ENCODE measurements at places on chromosomes 7 and 10.

- DNase-seq = no peak
Measured at GRCh38 chr7:96131525-96131924, 190.4 kb downstream of the SLC25A13 start.

GRCh38 chr7:77859343-77859742 lies 60.8 kb downstream of the PHTF2 start:
- DNase-seq = no peak

DNA sequence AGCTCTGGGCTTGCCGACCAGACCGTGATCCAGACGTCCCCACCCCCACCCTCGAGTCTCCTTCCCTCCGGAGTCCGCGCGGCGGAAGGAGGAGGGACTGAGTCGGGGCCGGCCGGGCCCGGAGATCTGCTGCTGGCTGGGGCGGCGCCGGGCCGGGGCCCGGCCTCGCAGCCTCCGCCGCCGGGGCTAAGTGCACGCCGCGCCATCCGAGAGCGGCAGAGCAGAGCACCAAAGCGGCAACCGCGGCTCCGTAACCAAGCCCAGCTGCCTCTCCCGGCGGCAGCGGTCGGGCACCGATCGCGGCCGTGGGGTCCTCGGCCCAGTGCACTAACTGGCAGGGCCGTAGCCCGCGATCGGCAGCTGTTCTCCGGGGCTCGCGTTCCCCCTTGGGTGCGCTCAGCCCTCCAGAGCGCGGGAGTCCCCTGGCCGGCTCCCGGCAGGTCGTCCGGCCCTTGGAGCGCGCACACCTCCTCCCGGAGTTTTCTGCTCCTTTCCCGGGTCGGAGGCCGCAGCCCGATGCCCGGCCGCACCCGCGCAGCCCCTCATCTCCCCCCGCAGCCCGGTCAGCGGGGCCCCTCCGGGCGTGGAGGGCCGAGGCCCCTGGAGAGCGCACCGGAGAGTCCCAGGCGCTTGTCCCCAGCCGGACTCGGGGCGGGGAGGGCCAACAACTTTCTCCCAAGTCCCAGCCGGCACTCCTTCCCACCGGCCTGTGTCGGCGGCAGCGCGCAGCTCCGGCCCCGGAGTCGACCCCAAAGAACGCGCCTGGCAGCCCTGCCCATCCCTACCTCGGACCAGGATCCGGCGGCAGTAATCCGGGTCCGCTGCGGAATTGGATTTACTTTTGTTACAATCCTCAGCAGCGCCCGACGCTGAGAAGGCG lies 799 bp downstream of the VAX1 start:
- no peak for DNase-seq

GRCh38 chr10:102656791-102657371 lies 12.6 kb downstream of the TRIM8 start:
- DNase-seq = no peak

DNA sequence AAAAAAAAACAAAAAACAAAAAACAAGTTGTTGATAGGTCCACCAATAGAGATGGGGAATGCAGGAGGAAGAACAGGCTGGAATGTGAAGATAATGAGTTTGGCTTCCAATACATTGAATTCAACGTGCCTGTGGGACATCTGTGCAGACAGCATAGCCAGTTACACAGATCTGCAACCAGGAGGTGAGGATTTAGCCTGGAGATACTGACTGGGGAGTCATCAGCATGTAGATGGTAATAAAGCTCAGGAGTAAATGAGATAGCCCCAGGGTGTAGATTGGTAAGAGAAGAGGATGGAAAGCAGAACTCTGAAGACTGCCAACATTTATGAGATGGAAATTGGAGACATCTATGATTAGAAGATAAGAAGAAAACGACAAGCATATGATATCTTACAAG lies 4.7 kb upstream of the TRIM8 start:
- DNase-seq = no peak

- DNase-seq = no peak
Measured at GRCh38 chr10:123359539-123359938, 205.3 kb downstream of the BUB3 start.

- no peak for DNase-seq
Measured at GRCh38 chr7:682810-683209, 43.7 kb upstream of the DNAAF5 start.

GRCh38 chr7:150968734-150969372 lies 9.3 kb downstream of the KCNH2 start:
- DNase-seq = no peak

DNA sequence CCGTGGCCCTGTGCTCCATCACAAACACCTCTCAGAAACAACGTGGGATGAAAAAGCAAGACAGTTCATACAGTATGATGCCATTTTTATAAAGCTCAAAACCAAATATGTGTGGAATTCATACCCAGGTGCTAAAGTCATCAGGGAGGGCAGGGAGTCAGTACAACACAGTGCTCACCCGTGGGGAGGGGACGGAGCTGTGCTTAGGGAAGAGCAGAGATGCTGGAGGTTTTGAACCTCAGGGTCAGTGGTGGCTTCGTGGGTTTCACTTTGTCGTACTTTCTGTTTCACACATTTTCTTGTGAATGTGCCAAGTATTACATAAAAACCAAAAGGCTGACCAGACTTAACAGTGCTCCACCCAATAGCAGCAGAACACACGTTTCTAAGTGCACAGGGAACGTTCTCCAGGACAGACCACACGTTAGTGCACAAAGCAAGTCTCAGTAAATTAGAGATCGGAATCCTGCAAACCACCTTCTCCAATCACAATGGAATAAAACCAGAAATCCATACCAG lies 21.2 kb downstream of the ZMIZ2 start:
- peak; percentile 39 for DNase-seq

DNA sequence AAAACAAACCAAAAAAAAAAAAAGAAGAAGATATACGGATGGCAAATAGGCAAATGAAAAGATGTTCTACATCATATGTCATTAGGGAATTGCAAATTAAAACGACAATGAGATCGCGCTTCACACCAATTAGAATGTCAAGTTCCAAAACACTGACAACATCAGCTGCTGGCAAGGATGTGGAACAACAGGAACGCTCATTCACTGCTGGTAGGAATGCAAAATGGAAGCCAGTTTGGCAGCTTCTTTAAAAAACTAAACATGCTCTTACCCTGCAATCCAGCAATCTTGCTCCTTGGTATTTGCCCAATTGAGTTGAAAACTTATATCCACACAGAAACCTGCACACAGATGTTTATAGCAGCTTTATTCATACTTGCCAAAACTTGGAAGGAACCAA lies 34.8 kb downstream of the CALML5 start:
- no peak for DNase-seq

- no peak for DNase-seq
Measured at GRCh38 chr10:132068431-132069121, 2.8 kb downstream of the JAKMIP3 start.

DNA sequence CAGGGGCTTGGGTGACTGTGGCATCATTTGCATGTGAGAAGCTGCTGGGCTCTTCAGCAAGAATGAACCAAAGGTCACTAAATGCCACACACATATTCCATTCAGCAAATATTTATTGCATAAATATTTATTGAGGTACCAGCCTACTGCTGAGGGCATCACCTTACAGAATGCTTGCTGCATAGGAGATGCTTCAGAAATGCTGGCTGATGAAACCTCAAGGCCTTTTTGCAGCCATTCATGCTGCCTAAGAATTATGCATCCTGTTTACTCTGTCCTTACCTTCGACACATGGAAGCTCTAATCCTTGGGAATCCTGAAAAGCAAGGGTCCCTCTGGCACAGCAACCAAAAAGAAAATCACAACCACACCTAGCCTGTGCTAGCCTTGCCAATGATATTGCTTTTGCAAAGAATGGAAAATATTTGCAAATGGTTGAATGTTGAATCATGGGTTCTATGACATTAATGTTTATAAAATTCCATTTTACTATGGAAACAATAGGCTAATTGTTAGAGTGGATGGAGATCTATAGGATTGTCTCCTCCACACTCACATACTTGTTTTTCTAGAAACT lies 79.6 kb downstream of the PCGF5 start:
- DNase-seq = no peak

GRCh38 chr7:96685755-96686154 lies 23.9 kb downstream of the SEM1 start:
- no peak for DNase-seq

- DNase-seq = no peak
Measured at GRCh38 chr10:80600256-80600655, 62.6 kb downstream of the SH2D4B start.

Measured in pons (tissue), 1 donor.